ENCODE measurements at places on chromosomes 7 and 10.

DNA sequence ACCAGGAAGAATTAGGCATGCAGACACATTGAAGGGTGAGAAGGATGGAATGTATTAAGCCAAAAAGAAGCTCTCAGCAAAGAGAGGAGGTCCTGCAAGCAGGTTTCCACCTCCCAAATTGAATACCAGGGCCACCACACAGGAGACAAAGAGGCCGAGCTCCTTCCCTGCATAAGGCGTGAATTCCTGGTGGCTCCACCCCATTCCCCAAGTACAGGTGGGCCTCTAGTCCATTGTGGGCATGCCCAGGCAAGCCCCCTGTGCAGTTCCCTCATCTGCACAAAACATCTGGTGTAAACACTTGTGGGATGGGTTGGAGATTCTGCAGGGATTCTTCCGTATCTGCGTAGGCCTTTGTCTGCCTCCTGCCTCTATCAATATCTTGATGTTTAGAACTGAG lies 817.5 kb downstream of the NRG3 start:
- no peak for DNase-seq

GRCh38 chr7:134593530-134594392 lies 44.9 kb downstream of the AKR1B15 start:
- no peak for DNase-seq

- no peak for DNase-seq
Measured at GRCh38 chr7:87510411-87510875, 35.0 kb upstream of the ABCB4 start.

- DNase-seq: no peak
Measured at GRCh38 chr10:78082636-78083035, 49.0 kb downstream of the RPS24 start.

- DNase-seq: no peak
Measured at GRCh38 chr7:6271694-6272440, 557 bp downstream of the CYTH3 start.

DNA sequence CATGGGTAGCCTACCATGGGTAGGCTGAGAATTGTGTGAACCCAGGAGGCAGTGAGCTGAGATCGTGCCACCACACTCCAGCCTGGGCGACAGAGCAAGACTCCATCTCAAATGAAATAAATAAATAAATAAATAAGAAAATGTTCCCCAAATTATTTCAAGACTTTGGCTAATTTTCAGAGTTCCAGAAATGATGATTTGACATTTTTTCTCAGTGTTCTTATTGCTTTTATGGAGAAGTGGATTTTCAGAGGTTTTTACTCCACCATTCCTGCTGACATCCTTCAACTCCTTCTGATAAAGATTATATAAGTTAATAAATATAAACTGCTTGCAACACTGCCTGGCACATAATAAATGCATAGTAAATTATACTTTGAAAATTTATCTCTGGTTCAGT lies 80.4 kb upstream of the PRKCQ start:
- no peak for DNase-seq

- DNase-seq: no peak
Measured at GRCh38 chr10:78776756-78777155, 292.0 kb upstream of the ZMIZ1 start.

- no peak for DNase-seq
Measured at GRCh38 chr7:111775206-111775605, 212.9 kb upstream of the IMMP2L start.

DNA sequence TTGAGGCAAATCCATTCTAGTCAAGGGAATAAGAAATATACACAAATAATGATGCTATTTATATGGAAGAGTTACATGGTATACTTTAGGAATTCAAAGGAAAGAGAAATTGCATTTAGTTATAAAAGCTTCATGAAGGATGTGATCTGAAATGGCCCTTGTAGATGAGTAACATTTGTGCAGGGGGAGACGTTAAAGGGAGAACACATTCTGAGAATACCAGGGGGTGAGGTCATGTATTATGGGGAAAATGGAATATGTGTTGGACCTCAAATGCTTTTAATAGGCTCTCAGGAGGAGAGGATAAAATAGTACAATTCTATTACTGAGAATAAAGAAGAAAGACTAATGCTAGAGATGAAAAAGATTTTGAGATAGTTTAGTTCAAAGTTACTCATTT lies 122.5 kb upstream of the NOBOX start:
- DNase-seq: no peak

DNA sequence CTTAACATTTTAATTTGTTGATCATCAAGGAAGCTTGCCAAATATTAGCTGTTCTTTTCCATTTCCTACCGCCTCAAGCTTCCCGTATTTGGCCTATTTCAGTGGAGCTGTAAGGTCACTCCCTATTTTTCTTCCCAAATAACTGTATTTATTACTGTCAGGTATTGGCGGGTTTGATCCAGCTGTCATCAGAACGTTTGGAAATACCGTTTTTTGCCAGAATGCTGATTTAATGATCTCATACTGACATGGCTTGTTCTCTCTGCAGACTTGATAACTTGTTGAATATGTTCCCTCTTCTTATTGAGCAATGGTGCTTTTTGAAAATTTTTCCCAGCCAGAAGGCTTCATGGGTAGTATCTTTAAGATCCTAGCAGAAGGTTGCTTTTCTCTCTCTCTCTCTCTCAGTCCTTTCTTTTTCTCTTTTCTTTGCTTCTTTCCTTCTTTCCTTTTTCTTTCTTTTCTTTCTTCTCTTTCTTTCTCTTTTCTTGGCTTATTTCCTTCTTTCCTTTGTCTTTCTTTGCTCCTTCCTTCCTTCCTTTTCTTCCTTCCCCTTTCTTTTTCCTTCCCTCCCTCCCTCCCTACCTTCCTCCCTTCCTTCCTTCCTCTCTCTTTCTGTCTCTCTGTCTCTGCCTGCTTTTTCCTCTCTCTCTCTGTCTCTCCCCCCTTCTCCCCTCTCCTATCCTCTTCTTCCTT lies 42.1 kb downstream of the CUX1 start:
- no peak for DNase-seq

- no peak for DNase-seq
Measured at GRCh38 chr7:33887266-33887975, 17.9 kb upstream of the BMPER start.

- DNase-seq: no peak
Measured at GRCh38 chr7:129367349-129367699, 66.9 kb upstream of the STRIP2 start.

- DNase-seq: no peak
Measured at GRCh38 chr7:99648843-99649242, 31.0 kb downstream of the CYP3A5 start.

- DNase-seq: no peak
Measured at GRCh38 chr7:103048833-103049232, 25.8 kb downstream of the FBXL13 start.

DNA sequence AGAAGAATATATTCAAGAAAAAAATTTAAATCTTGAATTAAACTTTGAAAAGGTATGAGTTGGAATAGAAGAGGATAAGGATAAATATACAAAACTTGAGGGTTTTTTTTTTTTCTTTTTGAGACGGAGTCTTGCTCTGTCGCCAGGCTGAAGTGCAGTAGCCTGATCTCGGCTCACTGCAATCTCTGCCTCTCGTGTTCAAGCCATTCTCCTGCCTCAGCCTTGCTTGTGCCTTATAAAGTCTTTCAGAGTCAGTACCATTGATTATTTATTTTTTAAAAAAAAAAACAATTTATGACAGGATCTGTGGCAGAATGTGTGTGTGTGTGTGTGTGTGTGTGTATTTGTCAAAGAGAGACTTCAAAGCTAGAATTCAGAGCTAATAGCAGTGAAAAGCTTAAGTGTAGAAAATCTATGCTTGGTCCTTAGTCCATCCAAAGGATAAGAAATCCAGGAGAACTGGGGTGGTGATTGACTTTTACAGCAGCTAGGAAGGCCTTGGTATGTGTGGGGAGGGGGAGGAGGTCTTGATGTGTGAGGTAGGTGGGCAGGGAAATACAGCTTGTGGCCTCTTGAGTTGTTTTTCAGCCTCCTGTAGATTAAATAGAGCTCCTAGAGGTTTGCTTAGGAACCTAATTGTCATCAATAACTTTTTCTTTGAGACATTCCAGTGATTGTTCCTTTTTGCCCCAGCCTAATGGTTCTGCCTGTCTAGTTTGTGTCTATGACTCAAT lies 2.4 kb downstream of the HECTD2 start:
- DNase-seq: no peak

GRCh38 chr7:46916581-46916980 lies 665.3 kb downstream of the TNS3 start:
- DNase-seq: no peak

GRCh38 chr10:72342911-72343310 lies 11.8 kb downstream of the DNAJB12 start:
- DNase-seq: no peak

GRCh38 chr7:47317487-47317886 lies 264.4 kb downstream of the TNS3 start:
- no peak for DNase-seq

GRCh38 chr7:123999703-124000102 lies 33.2 kb downstream of the TMEM229A start:
- DNase-seq: no peak

DNA sequence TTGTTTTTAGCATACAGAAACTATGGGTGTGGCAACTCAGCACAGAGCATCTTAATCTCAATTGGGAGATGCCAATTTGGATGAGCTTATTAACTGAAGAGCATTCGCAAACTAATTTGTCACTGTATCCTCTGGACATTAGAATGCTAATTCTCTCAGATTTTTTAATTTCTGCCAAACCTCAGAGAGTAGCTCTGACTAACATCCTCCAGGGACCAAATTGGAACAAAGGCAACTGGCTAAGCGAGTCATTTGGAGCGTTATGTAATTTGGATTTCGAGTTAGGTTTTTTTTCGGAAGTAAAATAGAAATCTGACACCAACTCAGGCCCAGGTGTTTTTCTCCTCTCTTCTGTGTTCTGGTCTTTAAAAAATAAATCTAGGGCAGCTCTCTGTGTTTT lies 201.9 kb downstream of the BMPER start:
- DNase-seq: no peak

DNA sequence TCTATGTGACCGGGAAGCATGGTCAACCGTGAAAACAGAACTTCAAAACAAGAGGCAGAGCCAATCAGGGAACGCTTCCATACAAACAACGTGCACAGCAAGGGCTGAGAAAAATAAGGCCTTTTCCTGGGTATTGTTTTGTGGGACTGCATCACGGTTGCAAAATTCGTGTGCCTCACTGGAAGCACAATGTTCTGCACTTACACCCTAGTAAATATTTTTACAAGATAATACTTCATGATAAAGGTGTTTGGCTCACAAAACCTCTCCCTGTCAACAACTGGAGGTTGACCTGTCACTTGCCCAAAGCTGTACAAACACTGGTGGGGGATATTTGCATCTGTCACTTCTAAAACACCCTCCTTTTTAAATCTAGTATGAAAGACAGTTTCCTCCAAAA lies 37.0 kb downstream of the KLF6 start:
- no peak for DNase-seq

DNA sequence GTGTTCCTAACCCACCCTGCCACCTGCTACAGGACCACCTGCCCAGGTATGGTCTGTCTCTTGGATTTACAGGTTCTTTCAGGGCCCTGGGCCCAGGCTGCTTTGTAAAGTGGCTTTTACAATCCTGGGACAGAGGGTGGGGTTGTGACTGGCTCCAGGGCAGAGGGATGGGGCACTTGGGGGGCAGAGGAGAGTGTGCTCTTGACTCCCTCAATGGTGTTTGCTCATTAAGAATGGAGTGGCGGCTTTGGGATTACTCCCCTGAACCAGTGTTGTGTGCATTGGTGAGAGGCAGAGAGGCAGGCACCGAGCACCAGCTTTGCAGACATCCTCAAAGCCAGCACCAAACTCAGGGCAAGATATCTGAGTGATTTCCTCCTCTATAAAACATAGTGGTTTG lies 43.5 kb downstream of the VWA2 start:
- no peak for DNase-seq

Measured in CD4-positive, alpha-beta T cell treated with Interleukin-2 at 100 ng/mL for 4 hours (primary cell).